HCT116 (cell line): ENCODE measurements at places on chromosomes 7 and 10. TPM values are rescaled to one million over a fixed set of nuclear protein-coding genes. Genes with fewer than 3 reads are reported as not detected.

DNA sequence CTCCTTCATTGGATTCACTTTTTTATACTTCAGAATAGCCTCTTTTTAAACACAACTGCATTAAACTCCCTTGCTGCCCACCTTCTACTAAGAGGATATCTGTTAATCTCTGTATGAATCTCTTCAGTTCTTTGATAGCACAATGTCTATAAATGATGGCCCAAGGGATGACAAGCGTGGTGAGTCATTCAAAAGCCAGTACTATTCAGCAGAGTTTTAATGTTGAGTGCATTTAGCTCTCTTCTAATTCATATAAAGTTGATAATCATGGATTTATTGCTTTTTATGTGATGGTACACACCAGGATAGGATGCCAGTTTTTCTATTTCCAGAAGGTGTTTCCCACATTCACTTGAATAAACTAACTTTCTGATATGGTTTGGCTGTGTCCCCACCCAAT is 57.4 kb upstream of the HECTD2 start:
- DNase-seq: no peak

- no peak for DNase-seq
Observed at GRCh38 chr10:117441812-117442443, 66.7 kb upstream of the PDZD8 start.

GRCh38 chr10:14971867-14972448 is 12.8 kb downstream of the MEIG1 start:
- no peak for DNase-seq

DNA sequence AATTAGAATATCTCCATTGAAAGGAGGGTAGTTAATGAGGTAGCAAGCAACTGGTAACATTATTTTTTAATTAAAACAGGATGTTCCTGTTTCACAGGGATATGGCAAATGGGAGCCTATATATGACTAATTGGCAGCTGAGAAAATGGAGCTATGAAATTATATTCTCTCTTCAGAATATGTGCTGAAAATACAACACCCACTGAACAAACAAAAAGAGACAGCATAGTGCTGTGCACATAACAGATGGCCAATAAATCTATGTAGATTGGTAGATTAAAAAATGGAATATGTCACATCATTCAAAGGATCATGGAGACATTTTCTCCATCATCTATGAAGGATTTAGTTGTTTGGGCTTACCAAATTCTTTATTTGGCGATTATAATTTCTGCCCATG is 362.0 kb downstream of the GPR37 start:
- no peak for DNase-seq

GRCh38 chr7:7868572-7868899 is 100.1 kb upstream of the GLCCI1 start:
- DNase-seq: no peak

- DNase-seq: no peak
Observed at GRCh38 chr7:43727494-43727893, 1.8 kb downstream of the COA1 start.

DNA sequence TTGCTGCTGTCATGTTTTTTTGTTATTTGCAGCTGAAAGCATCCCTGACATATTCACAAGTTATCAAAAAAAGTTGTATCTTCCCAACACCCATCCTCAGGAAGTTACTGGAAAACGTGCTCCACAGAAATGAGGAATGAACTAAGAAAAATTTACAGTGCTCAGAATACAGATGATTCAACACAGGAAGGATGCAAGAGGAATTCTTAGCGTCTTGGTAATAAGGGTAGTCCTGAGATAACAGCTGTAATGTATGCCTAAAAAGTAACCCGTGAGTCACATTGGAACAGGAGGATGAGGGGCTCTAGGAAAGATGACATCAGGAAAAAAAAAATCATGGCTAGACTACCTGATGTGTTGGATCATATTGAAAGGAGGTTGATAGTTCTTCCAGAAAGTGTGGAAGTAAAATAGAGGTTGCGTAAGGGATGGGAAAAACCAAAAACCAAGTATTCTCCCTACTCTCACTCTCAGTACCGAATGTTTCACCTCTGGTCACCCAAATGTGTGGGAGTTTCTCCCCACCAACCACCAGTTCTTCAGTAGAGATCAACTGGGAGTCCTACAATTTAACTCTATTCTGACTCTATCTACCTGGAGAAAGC is 3.9 kb downstream of the ADAM12 start:
- DNase-seq: no peak

DNA sequence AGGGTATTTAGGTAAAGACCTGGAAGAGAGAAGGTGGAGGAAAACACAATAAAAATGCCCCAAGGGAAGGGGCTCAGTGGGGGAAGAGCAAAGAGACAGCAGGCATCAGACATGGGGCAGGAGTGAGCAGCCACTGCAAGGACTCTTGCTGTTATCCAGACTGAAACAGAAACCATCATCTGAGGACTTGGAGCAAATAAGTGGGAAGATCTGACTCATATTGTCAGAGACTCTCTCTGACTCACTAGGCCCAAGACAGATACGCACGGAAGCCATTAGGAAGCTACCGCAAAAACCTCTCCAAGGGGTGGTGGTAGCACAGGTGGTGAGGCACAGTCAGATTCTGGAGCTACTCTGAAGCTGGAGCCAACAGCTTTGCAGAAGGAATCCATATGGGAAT is 110.7 kb downstream of the RNF32 start:
- peak; percentile 42 for DNase-seq

DNA sequence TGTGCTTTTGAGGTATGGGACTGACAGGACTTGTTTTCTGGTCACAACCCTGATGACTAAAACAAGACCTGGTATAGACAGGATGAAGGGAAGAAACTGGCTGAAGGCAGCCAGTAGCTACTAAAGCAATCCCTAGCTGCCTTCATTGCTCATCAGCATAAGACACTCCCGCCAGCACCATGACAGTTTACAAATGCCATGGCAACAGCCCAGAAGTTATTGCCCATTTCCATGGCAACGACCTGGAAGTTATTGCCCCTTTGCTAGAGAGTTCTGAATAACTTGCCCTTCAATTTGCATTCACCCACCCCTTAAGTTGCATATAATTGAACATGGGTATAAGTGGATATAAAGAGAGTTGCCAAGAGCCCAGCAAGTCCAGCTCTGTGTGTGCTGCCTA is 169.6 kb upstream of the FAM171A1 start:
- no peak for DNase-seq

GRCh38 chr10:129021594-129022304 is 445.3 kb upstream of the MGMT start:
- DNase-seq: no peak

GRCh38 chr10:79019441-79020014 is 49.2 kb upstream of the ZMIZ1 start:
- DNase-seq: no peak

GRCh38 chr10:91512458-91512857 is 102.3 kb downstream of the HECTD2 start:
- no peak for DNase-seq

- no peak for DNase-seq
Observed at GRCh38 chr10:59037018-59037389, 139.4 kb upstream of the PHYHIPL start.

Gene COL26A1
- total RNA-seq: 0.27 TPM

Gene HMX2
- not detected for total RNA-seq

Gene TMEM213
- not detected for total RNA-seq

Gene UCMA
- total RNA-seq: not detected

Gene TFR2
- 11.8 TPM for total RNA-seq

Gene SH2D4B
- 0.22 TPM for total RNA-seq

Gene PILRA
- total RNA-seq: 1.8 TPM

Gene CALML3
- total RNA-seq: not detected
